Central memory CD4-positive, alpha-beta T cell (primary cell): ENCODE measurements at places on chromosomes 4 and X.

DNA sequence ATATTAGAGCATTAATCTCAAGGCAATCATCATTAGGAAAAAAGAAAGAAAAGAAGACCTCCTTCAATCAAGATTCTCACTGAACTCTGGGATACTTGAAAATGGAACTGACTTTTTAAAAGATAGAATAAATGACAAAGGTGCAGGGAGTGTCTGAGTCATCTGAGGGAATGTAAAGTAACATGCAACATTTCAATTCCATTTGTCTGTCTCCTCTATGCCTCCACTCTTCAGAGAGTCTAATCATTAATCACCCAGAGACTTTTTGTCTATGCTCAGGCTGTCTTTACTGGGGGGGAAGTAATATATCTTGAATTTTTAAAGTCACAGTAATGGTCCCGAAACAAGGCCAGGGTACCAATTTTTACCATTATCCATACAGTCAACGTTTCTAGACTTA, 55.0 kb upstream of the PACRGL start:
- DNase-seq = no peak

- DNase-seq = no peak
Observed at GRCh38 chr4:154942176-154942575, 161.1 kb downstream of the RBM46 start.

GRCh38 chrX:72268597-72269365, 8.3 kb downstream of the RPS4X start:
- DNase-seq = no peak

DNA sequence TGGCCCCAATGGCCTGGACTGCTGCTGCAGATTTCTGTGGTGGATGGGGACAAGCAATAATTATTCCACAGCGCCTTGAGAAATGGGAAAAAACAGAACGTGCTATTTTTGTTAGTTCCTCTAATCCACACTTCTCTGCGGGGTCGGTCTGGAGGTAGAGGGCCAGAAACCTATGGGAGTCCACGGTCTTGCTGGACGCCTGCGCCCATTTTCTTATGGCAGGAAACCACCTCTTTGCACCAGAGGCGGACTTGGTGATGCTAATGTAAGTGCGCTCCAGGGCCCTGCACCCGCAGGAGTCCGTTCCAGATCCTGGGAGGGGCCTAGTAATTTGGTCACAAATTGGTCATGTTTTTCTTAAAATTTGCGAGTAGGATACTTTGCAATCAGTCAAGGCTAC, 25.9 kb upstream of the CLDN24 start:
- no peak for DNase-seq

DNA sequence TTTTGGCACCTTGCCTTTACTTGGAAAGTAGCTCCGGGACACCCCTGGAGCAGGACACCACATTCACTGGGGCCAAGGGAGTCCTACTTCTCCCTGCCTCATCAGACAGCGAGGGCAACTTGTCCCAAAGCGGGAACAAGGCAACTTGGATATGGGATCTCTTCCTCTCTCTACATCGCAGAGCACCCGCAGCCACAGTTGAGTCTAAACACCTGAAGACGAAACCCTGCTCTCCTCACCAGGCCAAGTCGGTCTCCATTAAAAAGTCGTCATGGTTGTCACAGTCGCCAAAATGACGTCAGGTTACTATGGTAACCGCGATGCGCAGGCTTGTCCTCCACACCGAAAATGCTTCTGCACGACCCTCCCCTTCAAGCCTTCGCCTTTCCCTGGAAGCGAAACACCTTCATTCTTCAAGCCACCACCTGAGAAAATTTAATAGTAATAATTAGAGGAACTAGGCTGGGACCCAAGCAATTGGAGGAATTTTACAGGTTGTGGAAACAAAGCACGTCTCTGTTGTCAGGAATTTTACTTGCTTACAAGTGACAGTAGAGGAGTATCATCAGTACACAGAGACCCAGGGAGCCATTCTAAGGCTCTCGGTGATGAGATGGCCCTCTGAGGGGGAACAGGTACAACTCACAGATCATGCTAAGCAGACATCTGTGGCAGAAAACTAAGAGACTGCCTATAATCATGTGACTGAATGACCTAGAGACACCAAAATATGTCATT, 30.5 kb upstream of the TCEAL4 start:
- peak; percentile 62 for DNase-seq

GRCh38 chrX:144896323-144896722, 351.0 kb upstream of the SPANXN1 start:
- DNase-seq = no peak

- DNase-seq = no peak
Observed at GRCh38 chr4:32858971-32859370, 2138.8 kb downstream of the PCDH7 start.

- no peak for DNase-seq
Observed at GRCh38 chrX:109841257-109841656, 108.2 kb upstream of the ACSL4 start.

DNA sequence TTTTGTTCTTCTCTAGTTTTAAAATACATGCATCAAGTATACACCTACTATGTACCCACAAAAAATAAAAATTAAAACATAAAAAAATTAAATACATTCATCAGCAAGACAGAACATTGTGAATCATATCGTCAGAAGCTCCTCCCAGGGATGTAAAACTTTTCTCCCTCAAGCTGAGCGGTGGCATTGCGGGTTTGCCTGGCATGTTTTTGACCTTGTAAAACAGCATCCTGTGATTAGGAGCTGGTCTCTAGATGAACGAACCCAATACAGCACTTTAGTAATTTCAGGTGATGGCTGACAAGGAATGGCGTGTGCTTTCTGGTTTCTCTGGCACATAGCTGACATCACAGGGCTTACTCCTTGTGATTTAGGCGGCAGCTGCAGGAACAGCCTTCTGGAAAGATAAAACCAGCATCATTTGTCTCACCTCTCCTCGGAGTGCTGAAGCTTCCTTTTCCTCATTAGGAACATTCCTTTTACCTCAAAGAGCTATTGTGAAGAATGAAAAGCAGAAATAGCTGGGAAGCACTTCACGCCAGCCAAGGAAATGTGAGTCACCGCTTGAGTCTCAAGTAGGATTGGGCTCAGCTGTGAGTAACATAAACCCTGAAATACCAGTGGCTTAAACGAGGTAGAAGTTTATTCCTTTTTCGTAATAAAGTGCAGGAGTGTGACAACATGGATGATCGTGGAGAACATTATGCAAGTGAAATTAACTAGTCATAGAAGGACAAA, 44.3 kb downstream of the NYX start:
- no peak for DNase-seq

GRCh38 chrX:106726485-106727437, at the start of gene RNF128:
RNF128 (plus strand) TSS chrX:106726701; CDS start chrX:106726914, 213 bp downstream.
- DNase-seq = peak; percentile 2

GRCh38 chr4:31084806-31085416, 364.7 kb downstream of the PCDH7 start:
- no peak for DNase-seq

GRCh38 chr4:2788532-2789103, 4.3 kb upstream of the SH3BP2 start:
- no peak for DNase-seq

DNA sequence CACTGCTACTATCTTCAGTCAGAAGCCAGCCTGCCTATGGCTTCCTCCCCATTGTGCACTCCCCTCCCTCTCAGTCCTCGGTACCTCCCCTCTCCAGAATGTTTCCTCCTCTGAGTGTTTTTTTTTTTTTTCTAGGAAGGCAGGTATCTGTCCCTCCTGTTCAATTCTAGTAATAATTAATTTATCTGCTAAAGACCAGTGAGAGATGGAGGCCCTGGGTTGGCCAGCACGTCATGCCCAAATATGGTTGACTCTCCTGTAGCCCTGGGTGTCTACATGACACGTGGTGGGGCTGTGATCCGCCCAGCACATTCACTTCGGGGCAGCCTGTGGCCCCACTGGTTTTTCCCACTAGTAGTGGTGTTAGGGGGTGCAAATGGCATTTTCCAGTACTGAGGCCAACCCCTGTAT, 1.8 kb downstream of the FLNA start:
- DNase-seq = no peak

DNA sequence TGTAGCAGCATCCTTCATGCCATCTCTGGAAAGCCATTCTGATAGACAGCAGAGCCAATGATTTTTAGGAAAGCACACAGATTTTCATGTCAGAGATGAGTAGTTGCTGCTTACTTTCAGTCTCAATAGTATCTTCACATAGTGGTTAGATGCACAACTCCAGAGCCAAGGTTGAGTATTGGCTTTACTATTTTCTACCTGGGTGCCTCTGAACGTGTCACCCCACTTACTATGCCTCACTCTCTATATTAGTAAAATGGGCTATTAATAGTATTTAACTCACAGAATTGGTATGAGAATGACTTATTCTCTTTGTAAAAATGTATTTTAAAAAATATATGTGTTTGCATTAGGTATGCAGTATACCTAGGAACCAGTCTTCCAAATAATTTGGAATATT, 108.8 kb upstream of the STIM2 start:
- no peak for DNase-seq

DNA sequence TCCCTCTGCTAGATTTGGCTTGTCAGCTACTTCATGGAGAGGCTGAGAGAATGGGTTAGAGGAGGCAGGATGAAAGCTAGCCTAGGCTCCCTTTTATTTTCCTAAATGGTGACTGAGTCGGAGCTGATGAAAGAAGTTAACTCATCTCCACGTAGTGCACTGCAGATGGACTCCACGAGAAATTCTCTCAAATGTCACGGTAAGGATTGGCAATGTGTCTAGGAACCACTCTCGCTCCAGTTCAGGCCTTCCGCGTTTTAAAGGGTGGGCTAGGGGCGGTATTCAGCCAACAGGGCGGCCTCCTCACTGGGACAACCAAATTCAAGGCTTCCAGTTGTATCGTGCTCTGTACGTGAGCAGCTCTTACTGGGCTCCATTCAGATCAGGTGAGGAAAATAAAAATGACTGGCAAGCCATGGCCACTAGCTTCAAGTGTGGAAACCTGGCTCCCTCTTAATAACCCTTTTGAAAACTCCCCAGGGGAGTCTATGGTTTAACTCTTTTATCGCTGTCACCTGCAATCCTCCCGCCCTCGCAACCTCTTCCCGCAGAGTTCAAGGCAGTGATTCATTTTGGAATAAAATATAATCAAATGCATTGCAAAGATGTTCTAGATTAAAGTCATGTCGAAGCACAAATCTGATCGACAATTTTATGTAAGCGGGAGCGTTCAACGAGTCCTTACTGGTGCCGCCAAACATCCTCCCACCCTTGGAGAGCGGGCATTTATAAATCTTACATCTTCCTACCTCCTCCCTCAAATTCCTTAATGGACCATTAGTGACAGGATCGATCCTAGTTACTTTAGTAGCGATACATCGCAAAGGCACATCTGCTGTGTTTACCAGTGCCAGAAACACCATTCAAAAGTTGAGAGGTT, 1.2 kb downstream of the SPOCK3 start:
- no peak for DNase-seq

DNA sequence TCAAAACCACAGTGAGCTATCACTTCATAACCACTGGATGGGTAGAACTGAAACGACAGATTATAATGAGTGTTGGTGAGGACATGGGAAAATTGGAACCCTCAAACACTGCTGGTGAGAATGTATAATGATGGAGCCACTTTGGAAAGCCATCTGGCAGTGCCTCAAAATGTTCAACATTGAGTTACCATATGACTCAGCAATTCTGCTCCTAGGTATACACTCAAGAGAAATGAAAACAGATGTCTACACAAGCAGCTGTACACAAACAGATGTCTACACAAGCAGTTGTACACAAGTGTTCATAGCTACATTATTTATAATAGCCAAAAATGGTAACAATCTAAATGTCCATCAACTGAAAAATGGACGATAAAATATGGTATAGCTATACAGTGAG, 143.9 kb downstream of the PDGFRA start:
- no peak for DNase-seq

- no peak for DNase-seq
Observed at GRCh38 chrX:40908857-40909475, 173.6 kb upstream of the MED14 start.

- no peak for DNase-seq
Observed at GRCh38 chr4:119131164-119131563, 4.5 kb upstream of the MYOZ2 start.

GRCh38 chrX:68443155-68443868, 10.0 kb upstream of the OPHN1 start:
- peak; percentile 34 for DNase-seq

DNA sequence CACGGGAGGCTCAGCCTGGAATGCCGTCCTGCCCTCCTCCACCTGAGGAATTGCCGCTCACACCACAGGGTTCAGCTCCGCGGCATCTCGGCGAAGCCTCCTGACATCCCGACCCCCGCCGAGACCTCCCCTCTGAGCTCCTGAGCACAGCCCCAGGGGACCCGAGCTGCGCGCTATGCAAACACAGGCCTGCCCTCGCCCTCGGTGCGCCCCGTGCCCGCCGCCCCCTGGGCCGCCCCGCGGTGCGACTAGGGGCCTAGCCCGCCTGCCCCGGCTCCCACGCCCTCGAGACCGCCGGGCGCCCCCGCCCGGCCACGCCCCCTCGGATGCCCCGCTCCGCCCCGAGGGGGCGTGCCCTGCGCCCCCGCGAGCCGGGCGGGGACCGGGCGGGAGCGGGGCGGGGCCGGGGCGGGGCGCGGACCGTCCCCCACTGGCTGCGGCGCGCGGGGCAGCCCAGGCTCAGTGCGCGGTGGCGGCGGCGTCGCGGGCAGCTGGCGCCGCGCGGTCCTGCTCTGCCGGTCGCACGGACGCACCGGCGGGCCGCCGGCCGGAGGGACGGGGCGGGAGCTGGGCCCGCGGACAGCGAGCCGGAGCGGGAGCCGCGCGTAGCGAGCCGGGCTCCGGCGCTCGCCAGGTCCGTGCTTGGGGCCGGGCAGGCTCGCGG, at the start of gene FGFR3:
Gene FGFR3 (plus strand): TSS at position 462 of the 664 bp plus-strand sequence. CDS start 642 bp downstream, outside the sequence.
- DNase-seq = no peak

DNA sequence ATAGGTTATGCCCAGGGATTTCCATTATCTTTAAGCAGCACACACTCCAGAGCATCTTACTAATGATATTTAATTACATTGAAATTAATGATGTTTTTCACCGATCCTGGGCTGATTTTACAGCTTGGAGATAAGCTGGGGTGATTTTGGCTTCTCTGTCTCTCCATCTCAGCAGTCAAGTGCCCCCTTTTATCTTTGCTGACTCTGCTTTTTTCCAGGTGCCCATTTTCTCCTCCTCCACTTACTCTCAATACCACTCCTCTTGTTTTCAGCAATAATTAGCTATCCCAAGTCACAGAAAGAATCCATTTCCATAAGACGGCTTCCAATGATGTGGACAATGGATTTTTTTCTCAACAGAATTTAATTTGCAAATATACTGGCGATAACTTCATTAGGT, 266.7 kb downstream of the GBA3 start:
- no peak for DNase-seq

- DNase-seq = peak; percentile 62
Observed at GRCh38 chr4:102449751-102450352, 51.3 kb upstream of the NFKB1 start.

DNA sequence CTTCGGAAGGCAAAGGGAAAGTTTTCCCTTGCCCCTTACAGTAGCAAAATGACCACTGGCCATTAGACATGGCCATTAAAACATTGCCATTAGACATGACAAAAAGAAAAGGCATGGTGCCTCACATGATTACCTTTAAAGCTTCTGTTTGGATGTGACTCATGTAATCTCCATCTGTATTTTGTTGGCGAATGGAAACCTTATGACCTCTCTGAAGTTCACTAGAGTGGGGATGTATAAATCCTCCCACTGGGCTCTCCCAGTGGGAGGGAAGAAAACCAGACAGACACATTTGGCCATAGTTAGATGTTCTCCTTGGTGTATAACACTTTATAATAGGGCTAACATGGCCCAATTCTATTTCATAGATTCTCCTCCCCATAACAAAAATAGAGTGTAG, 152.6 kb downstream of the MAGEB17 start:
- no peak for DNase-seq
